ENCODE measurements at places on chromosomes 13 and 19.

- no peak for DNase-seq
Measured at GRCh38 chr13:101258509-101258908, 157.8 kb downstream of the NALCN start.

- DNase-seq: no peak
Measured at GRCh38 chr13:30874111-30874510, 32.0 kb upstream of the MEDAG start.

GRCh38 chr13:73598020-73598712 lies 536.0 kb downstream of the KLF12 start:
- DNase-seq: peak; percentile 31

DNA sequence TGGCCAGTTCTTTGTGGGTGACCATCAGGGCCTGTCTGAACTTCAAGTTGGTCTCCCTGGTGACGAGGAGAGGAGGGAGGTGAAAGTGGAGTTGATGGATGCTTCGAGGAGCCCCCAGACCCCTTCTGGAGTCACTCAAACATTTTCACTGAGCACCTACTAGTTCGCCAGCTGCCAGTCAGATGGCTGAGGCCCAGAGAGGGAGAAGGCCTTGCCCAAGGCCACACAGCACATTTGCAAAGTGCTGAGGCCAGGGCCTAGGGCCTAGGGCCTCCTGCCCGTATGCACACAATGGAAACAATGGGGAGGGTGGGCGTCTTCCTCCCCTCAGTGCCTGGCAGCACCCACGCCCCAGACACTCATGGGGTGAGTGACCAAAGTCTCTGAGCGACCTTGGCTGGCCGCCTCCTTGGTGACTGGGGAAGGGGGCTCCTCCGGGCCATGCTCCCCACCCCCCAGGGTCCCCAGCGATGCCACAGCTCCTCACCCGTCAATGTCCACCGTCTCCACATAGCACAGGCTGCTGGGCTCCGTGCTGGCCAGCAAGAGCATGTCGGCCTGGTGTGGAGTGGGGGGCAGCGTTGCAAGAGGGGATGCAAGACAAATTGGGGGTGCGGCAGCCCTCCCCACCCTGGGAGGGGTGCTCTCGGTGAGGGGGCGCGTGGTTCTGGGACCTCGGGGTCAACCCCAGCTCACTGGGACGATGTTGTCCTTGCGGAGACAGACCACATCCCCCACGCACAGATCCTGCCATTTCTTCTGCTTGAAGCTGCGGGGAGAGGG lies 6.5 kb downstream of the ATP8B3 start:
- DNase-seq: no peak

DNA sequence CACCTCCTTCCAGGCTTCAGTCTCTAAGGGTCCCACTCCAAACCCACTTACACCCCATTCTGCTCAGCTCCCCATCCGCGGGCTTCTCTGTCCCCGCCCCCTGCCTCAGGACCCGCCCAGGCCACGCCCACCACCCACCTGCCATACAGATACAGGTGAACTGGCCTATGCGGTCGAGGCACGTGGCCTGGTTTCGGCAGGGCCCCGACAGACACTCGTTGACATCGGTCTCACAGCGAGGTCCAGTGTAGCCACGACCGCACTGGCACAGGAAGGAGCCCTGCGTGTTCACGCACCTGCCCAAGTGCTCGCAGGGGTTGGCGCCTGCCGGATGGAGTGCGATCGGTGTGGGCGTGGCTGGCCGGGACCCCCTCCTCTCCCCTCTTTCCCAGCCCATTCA lies 11.9 kb downstream of the NOTCH3 start:
- no peak for DNase-seq

DNA sequence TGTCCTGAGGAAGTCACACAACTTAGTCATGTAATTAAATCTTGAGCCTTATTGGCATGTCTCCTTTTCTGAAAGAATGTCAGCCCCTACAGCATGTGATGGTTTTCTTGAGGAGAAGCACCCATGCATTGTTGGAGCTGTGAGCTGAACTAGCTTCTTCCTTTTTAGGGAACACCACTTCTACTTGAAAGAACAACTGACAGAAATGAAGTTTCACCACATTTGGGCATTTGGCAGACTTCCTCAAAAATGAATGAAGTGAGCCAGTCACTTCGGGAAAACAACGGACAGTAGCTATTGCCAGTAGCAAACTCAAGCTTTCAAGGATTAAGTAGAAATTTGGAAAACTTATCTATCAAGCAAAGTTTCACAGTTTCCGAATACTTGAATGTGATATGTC lies 1351.3 kb downstream of the EFNB2 start:
- no peak for DNase-seq

GRCh38 chr19:47035127-47036096 lies 13.0 kb downstream of the TMEM160 start:
- DNase-seq: peak; percentile 82

- peak; percentile 71 for DNase-seq
Measured at GRCh38 chr19:2282062-2282861, at the start of gene PEAK3. PEAK3 (minus strand) TSS chr19:2282175; CDS start chr19:2280931, 1,244 bp downstream.

- no peak for DNase-seq
Measured at GRCh38 chr13:65836066-65836465, 1394.1 kb downstream of the PCDH9 start.

GRCh38 chr19:48473161-48473966 lies 4.2 kb downstream of the CYTH2 start:
- no peak for DNase-seq

All from M059J (cell line).